ENCODE measurements at places on chromosomes 16 and 17.

DNA sequence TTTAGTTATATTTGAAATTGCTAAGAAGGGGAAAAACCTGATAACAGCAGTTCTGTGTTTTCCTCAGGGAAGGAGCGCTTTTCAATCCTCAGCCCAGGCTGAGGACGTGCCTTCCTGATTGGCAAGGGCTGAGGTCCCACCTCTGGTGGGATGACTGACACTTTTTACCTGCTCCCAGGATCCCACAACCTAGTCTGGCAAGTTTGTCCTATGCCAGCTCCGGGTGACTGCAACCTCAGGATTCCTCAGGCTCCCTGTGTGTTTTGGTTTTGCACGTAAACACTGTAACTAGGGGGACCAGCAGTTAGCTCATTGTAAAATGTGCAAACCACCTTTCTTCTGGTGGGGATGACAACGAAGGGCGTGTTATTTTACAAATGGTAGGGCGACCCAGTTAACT, 7.5 kb downstream of the MARCHF10 start:
- DNase-seq = peak; percentile 46

DNA sequence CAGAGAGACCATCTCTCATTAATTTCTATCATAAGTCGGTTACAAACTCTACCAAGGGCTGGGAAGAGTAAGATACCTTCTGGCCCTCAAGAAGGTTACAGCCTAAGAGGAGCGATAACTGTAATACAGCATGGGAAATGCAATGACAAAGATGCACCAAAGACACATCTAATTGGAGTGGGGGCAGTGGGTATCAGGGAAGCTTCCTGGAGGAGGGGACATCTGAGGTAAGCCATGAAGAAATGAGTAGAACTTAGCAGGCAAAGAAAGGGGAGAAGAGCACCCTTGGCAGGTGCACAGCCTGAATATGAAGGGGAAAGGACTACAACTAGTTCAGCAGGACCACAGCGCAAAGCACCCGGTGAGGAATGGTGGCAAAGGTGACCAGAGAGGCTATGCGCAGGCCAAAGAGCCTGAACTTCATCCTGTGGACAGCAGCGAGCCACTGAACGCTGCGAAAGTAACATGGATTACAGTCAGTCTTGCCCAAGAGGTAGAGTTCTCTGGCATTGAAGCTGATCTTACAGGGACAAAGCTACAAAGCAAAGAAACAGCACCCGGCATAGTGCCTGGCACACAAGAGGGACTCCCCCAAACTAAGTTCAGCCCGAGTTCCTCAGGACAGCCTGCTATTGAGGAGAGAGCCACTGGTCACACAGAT, 2.8 kb downstream of the TBC1D10B start:
- DNase-seq = no peak

DNA sequence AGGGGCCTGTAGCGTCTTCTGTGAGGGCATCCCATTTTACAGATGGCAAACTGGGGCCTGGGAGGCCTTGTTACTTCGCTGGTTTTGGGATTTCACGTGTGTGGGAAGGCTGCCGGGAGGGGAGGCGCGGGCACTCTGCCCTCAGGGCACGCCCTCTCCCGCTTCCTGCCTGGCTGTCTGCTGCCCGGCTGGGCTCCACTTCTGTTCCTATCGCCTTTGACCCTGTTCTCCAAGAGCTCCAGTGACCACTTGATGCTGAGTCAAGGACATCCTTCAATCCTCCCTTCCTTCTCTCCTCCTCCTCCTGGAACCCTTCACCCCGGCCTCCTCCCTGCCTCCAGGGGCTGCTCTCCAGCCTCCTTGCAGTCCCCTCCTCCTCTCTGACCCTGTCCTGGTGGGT, 16.0 kb downstream of the SPNS3 start:
- no peak for DNase-seq

DNA sequence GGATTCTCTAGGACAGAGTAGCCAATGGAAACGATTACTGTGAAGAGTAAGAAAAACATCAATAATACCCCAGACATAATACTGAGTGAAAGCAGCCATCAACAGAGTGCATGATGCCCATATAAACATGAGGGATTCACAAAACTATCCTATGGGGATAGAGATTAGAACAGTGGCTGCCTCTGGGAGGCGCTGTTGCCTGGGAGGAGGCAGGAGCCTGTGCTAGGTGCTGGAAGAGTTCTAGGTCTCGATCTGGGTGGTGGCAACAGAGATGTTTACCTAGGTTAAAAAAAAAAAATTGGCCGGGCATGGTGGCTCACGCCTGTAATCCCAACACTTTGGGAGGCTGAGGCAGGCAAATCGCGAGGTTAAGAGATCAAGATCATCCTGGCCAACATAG, 7.9 kb downstream of the FA2H start:
- no peak for DNase-seq

- no peak for DNase-seq
These were observed 1.8 kb downstream of the SOCS1 start for GRCh38 chr16:11253995-11254912.

DNA sequence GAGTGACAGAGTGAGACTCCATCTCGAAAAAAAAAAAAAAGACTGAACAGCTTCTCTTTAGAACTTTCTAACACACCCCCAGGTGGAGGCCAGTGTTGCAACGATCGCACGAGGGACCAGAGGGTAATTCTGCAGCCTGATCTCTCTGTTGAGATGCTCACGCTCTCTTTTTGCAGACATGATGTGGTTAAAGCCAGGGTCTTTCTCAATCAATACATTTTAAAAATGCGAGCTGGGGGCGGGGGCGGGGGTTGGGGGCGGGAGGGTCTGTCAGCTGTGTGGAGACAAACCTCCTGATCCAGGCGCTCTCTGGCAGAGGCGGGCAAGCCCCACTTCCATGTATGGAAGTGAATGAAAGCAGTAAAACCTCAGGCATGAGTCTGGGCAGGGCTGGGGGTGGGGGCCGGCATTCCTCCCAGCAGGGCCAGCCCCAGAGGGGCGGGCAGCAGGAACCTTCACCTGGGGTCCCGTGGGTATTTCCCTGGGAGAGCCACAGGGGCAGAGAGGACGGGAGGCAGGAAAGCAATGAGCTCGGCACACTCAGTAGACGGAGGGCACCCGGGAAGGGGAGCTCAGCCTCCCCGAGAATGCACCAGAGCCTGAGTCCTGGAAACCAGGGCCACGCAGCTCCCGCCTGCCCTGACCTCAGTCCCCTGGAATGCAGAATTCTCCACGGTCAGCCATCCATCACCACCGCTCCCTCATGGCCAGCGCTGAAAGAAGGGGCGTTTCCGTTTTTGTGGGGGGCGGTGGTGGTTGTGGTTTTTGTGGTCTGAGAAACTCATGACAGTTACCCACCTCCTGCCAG, 28.0 kb downstream of the NXN start:
- peak; percentile 97 for DNase-seq

- DNase-seq = no peak
These were observed 49.2 kb upstream of the EMP2 start for GRCh38 chr16:10629592-10629963.

- DNase-seq = no peak
These were observed 14.4 kb upstream of the APPBP2 start for GRCh38 chr17:60540460-60540859.

- DNase-seq = no peak
These were observed 109.9 kb upstream of the CORO6 start for GRCh38 chr17:29732613-29733012.

DNA sequence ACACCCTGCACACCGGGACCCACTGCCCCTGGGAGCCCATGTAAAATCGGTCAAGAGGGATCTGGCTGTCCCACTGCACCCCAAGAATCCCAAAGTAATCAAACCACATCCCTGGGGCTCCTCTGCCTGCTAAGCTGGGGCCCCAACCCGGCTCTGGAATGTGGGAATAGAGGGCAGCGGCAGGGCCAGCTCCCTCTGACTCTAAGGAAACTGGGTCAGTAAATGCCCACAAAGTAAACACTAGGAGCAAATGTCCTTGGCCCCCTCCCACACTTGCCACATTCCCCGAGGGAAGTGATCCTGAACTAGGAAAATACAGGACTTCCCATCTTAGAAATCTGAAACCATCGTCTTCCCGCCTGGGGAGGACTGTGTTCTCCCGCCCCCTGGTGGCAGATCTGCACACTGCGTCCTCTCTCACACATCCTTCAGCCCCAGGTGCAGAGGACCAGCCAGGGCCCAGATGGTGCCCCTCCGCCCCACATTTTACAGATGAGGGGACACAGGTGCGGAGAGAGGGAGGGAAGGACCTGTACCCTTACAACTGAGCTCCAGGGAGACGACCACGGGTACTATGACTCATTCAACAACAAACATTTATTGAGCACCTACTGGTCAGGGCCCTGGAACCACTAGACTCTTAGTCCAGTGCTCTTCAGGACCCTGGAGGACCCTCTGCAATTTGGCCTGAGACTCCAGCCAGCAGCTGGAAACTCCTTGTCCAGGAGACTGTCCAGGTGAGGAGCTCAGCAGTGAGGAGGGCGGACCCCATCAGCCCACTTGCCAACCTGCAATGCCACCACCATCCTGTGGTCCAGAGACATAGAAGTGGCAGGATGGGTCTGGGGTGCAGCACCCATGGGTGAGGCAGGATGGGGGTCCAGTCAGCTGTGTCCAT, 10.1 kb downstream of the P3H4 start:
- DNase-seq = peak; percentile 70

DNA sequence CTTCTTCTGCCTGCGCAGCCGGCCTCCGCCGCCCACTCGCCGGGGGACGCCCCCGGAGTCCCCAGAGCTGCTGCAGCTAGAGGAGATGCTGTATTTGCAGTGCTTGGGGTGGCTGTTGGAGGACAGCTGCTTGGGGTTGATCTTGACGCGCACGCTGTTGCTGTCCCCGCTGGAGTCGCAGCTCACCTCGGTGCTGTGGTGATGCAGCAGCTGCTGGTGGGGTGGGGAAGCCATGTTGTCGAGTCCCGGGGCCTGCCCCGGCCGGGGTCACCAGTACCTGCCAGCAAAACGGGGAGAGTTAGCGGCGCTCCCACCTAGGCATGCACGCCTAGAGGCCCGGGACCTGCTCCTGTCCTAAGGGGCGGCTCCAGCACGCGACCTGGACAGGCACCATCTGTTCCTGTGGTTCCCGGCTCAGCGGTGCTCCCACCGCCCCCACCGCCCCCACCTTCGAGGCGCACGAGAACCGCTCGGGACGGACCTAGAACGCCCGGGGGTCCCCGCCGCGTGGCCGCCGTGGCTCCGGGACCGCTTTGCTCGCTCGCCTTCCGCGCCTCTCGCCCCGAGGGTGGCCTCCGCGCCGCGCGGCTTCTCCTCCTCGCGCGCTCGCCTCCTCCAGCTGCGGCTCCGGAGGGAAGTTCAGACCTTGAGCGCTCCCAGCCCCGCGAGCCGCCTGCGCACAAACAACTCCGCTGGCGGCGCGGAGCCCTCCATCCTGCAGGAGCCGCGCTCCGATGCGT, 863 bp downstream of the ADCY9 start:
- peak; percentile 68 for DNase-seq

GRCh38 chr17:79739148-79740062, 8.7 kb downstream of the ENPP7 start:
- no peak for DNase-seq

DNA sequence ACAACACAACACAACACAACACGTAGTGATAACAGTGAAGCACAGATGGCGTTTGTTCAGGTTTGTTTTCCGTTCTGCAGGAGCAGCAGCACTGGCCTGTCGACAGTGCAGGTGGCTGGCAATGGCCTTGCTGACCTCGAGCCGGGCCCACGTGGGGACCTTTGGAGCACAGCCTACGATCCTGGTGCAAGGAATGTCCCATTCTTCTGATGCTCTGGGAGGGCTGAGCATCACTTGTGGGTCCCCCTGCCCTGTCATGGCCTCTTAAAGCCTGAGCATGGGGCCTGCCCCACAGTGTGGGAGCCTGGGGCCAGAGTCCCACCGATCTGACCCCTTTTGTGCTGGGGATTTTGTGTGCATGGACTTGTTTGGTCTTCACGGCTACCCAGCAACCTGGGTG, 6.8 kb downstream of the MAP2K3 start:
- no peak for DNase-seq

- DNase-seq = peak; percentile 58
These were observed 13.1 kb downstream of the ABCA9 start for GRCh38 chr17:69047368-69048263.

GRCh38 chr16:867421-868385, 67.2 kb upstream of the GNG13 start:
- DNase-seq = no peak

- DNase-seq = no peak
These were observed 2.2 kb upstream of the ATF7IP2 start for GRCh38 chr16:10383626-10384025.

DNA sequence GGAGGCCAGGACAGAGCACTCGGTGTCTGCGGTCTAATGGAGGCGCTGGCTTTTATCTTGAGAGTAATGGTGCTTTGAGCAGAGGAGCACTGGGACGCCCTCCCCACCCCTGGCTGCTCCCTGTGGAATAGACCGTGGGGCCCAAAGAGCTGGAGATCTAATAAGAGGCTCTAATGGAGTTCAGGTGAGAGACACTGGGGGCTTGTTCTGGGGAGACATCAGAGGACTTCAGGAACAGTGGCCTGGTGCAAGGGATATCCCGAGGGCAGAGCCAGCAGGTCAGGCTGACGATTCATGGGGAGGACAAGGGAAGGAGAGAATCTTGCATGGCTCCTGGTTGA, 9.5 kb upstream of the KRT19 start:
- DNase-seq = no peak

- DNase-seq = no peak
These were observed 2.8 kb downstream of the ACE start for GRCh38 chr17:63479495-63480184.

DNA sequence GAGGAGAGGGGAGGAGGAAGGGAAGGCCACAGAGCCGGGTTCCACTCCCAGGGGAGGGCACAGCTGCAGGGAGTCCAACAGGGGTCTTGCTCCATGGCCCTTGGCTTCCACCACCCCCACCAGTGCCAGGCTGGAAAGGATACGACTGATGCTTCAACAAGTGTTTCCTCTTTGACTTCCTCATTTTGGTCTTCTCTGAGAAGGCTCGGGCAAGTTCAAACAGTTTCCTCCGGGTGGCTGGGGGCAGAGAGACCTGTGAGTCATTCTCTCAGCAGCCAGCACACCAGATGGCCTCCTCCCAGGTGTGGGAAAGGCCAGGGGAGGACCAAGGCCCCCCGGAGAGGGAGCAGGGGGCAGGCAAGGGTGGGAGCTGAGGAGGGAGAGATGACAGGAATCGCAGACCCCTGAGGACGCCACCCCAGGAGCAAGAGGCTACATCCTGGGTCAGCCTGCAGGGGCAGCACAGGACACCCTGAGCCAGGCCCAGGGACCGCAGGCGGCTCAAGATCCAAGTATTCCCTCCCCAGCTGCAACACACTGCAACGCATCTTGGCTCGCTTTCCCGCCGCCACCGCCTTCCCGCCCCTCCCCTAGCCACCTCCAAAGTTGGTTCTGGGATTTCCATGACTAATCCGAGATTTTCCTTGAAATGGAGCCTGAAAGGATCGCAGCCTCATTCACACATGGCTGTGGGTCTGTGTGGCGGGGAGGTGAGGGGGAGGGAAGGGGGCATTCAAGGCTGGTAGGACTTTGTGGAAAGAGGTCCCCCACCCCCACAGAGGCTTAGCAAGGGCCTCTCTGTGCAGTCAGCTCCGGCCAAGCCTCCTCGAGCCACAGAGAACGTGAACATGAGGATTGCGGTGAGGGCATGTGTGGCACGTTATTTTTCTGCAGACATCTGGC, 18.4 kb upstream of the MRPS23 start:
- peak; percentile 95 for DNase-seq

GRCh38 chr17:82914375-82914774, 74.6 kb upstream of the ZNF750 start:
- no peak for DNase-seq

All from fibroblast of skin of abdomen (primary cell).